ENCODE measurements at places on chromosomes 4 and X. TPM values are rescaled to one million over a fixed set of nuclear protein-coding genes. Genes with fewer than 3 reads are reported as not detected.

SCRG1 gene
- total RNA-seq = not detected

STAP1 gene
- not detected for total RNA-seq

BEX1 gene
- not detected for total RNA-seq

UGT2B17 gene
- not detected for total RNA-seq

GPAT3 gene
- total RNA-seq = 48.2 TPM

GPRASP1 gene
- total RNA-seq = 0.47 TPM

SNX25 gene
- 9.5 TPM for total RNA-seq
